NCI-H526 (cell line): ENCODE measurements at places on chromosomes 12 and 14.

- DNase-seq = no peak
Measured at GRCh38 chr12:53989227-53990113, 4.5 kb downstream of the HOXC10 start.

DNA sequence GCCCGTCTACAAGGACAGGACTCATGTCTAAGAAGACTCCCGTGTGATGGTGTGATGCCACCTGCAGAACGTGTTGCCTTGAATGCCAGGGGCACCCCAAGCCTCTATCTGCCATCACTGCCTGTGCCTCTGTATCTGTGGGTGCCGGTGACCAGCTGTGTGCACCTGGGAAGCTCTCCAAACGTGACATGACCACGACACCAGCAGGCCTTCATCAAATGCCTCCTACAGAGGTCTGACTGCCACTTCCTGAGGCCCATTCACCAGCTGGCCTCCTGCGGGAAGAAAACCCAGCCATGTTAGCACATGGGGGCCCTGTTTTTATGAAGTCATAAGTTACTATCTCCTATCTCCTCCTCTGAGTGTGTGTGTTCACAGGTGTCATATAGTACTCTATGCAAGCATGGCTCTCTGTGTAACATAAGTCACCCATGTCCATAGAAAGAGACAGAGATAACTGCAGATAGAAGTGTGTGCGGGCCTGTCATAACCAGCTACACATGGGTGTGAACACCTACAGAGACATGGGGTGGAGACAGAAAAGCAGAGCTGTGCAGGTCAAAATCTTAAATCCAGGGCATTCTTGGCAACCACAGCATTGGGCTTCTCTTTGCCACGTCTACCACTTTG lies 18.3 kb upstream of the SERPINA4 start:
- DNase-seq = no peak

GRCh38 chr14:50344116-50344775 lies 32.1 kb downstream of the DMAC2L start:
- no peak for DNase-seq

- no peak for DNase-seq
Measured at GRCh38 chr14:55388160-55388559, 23.5 kb downstream of the ATG14 start.

- peak; percentile 67 for DNase-seq
Measured at GRCh38 chr12:27541031-27541719, 17.2 kb downstream of the PPFIBP1 start.

- no peak for DNase-seq
Measured at GRCh38 chr14:69320581-69321365, 60.8 kb downstream of the GALNT16 start.

DNA sequence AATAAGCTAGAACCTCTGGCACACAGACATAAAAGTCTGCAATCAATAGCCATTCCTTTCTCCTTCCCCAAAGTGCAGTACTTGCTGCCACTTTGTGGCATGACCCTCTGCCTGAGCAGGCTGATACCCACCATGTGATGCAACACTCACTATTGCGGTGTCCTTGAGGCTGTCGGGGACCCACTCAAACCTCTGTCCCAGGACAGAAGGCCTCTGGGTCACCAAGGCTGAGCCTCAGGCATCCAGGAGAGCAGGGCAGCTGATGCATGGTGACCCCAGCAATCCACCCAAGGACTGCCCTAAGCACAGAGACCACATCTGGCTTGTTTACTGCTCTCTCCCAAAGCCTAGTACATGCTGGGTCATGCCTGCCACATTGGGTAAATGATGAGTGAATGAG lies 114.2 kb downstream of the DPF3 start:
- no peak for DNase-seq

DNA sequence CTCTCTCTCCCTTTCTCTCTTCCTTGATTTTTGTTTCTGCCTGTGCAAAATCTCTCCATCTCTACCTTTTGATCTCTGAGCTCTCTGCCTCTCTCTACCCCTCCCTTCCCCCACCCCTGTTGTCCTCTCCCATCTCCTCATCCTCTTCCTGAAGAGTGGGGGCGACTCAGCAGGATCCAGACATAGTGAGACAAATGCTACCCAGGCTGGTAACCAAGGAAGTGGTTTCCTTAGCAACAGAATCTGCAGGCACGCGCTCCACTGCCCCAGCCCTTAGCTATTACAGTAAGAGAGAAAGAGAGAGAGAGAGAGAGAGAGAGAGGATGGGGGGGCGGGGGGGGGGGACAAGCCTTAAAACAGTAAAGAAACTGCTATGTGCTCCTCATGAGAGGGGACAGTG lies 85.6 kb downstream of the CMKLR1 start:
- DNase-seq = no peak

- DNase-seq = no peak
Measured at GRCh38 chr14:28975084-28975483, 208.5 kb downstream of the FOXG1 start.

GRCh38 chr12:97575403-97576193 lies 113.0 kb downstream of the RMST start:
- no peak for DNase-seq
